ENCODE measurements at places on chromosomes 7 and 10.

GRCh38 chr10:23367896-23368595 lies 23.4 kb upstream of the C10orf67 start:
- no peak for DNase-seq

- no peak for DNase-seq
Observed at GRCh38 chr7:29270594-29271318, 76.2 kb downstream of the CHN2 start.

- DNase-seq, result no peak
Observed at GRCh38 chr10:26486304-26486703, 48.2 kb downstream of the APBB1IP start.

DNA sequence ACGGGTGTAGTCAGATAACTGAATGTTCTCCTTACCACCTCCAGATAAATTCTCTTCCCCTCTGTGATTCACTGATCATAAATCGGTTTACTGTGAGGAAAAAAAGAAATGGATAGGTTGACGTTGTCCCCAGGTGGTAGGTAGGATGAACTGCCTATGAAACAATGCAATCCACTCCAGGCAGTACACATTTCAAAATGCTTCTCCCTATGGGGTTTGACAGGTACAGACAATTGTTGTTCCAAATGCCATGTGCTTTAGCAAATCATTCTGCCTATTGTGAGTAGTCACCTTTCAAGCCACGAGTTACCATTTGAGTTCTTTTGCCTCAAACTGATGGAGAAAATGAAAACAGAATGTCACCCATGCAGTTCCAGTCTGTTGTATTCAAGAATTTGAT lies 21.8 kb downstream of the VIM start:
- no peak for DNase-seq

- no peak for DNase-seq
Observed at GRCh38 chr10:127418536-127419168, 130.5 kb upstream of the NPS start.

DNA sequence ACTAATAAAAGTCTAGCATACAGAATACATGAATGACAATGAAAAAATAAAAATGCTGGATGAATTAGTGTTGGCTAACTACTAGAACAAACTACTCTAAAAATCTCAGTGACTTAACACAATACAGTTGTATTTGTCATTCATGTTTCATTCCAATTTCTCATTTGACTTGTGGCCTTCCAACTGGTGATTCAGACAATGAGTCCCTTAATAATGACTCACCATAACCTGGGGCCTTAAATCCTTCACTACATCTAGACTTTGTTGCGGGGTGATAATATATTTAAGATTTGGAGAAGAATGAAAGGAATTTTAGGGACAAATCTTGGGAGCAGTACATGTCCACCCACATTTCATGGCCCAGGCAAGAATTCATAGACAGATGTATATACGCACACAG lies 90.5 kb upstream of the POM121L12 start:
- DNase-seq, result no peak

GRCh38 chr10:90378524-90379076 lies 479.2 kb downstream of the HTR7 start:
- no peak for DNase-seq

DNA sequence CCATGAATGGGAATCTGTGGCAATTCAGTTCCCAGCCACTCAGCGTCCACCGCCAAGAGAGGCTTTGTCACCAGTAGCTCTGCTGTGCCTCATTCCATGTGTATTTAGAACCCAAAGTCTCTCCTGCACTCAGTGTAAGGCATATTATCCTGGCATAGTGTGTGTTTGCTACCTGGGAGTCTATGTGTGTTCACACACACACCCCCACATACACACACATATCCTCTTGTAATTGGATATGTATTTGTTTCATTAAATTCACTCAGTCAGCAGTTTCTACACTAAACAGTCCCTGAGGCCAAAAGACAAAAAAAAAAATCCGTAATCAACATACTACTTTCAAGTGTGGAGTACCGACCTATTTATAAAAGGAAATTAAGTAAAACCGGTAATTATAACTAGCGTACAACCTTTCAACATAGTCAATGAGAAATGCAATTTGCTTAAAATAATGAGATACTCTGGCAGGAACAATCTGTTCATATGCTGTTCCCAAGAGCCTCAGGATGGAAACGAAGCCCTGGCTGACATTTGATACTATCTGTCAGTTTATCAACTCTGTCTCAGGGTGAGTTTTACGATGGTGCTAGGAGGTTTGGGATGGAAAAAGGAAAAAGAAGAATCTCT lies 425.8 kb upstream of the CELF2 start:
- DNase-seq, result no peak

DNA sequence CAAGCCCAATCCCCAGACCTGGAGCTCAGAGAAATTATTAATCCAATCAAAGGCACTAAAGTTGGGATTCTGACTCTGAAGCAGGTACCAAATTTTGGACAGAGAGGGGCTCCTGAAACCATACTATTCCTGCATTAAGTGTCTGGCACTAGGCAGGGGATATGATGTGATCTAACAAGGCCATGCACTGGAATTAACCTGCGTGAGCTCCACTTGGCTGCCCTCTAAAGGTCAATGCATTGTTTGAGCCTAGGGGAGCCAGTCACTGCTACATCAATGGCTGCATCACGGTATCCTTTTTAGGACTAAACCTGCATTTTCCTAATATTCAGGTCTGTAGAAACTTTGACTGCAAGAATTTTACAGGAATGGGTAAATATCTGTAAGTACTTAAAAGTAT lies 42.1 kb downstream of the ST8SIA6 start:
- DNase-seq, result no peak

- no peak for DNase-seq
Observed at GRCh38 chr10:103990121-103990520, 23.2 kb downstream of the SLK start.

- DNase-seq, result no peak
Observed at GRCh38 chr10:64346389-64346788, 825.2 kb downstream of the REEP3 start.

- DNase-seq, result no peak
Observed at GRCh38 chr7:142176901-142177300, 65.4 kb downstream of the MGAM2 start.

DNA sequence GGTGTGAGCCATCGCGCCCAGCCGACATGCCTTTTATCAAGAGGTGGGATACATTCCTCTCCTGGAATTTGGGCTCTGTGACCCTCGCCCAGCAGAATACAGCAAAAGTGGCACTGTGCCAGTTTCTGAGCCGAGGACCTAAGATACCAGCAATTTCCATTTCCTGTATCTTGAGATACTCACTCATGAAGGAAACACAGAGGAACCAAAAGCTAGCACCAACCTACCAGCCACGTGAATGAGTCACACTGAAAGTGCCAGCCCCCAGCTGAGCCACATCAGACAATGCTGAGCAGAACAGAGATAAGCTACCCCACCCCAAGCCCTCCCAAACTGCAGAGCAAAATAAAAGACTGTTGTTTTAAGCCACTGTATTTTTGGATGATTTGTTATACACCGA lies 56.3 kb downstream of the CACUL1 start:
- DNase-seq, result no peak

GRCh38 chr7:50632561-50633413 lies 67.6 kb upstream of the DDC start:
- DNase-seq, result no peak

DNA sequence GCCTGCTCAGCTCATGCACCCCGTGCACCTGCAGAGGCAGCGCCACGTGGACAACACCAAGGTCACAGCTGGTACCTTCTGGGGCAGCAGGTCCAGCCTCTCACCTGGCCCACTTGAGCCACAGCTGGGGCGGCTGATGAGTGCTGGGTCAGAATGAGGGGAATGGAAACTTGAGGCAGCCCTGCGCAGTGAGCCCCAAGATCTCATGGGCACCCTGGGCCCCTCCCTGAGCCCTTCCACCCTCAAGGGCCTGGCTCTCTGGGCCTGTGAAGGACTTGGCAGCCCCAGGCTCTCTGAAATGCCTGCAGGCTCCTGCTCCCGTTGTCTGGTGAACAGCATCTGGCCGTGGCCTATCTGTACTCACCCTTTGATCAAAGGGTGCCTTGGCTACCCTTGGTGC lies 112.7 kb downstream of the TCERG1L start:
- peak; percentile 57 for DNase-seq

- no peak for DNase-seq
Observed at GRCh38 chr7:28536259-28536658, 123.9 kb downstream of the CREB5 start.

DNA sequence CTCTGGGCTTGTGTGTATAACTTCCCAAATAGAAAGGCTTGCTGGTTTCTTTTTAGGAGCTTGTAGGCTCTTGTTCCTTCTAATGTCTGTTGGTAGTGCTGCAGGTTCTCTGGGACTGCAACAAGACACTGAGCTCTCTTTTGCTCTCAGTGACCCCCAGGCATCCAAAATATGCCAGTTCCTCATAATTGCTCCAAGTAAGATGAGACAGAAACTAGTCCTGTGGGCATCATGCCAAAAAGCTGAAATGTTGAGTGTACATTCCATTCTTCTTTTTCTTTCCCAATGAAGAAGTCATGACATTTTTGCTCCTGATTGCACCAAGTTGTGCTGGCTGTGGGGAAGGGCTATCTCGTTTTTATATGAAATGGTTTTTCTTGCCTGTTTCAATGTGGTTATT lies 7.1 kb upstream of the BTBD16 start:
- no peak for DNase-seq

- no peak for DNase-seq
Observed at GRCh38 chr10:6514844-6515780, 65.0 kb downstream of the PRKCQ start.

- no peak for DNase-seq
Observed at GRCh38 chr10:75866300-75866625, 434.8 kb downstream of the LRMDA start.

DNA sequence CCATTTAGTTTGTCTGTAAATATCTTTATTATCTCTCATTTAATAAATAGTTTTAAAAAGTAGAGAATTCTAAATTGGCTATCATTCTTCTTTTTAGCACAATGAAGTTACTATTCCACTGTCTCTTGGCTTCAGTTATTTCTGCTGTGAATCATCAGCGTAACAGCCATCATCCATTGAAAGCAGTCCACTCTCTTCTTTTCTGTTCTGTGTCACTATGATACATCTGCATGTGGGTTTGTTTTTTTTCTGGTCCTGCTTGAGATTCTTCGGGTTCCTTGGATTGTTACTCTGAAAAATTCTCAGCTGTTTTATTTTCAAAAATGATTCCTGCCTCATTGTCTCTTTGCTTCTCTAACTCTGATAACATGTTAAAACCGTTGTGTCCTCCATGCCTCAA lies 52.5 kb downstream of the CSGALNACT2 start:
- no peak for DNase-seq

DNA sequence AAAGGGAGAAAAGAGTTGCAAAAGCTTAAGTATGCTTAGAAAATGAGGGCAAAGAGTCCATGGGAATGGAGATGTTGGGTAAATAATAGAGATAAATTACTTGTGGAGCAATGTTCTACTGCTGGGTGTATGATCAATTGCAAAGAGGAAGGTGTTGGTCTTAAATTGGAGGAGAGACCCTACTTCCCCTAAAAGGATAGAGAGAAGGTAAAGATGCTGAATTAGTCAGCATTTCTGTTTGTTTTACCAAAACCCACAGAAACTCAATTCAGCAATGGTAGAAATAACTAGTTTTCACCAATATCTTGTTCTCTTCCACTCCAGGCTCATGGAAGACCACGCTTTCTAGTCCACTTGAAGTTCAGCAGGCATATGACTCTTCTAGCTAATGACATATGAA lies 32.1 kb downstream of the ASB4 start:
- DNase-seq, result no peak

- no peak for DNase-seq
Observed at GRCh38 chr7:130270947-130271800, 4.5 kb downstream of the CPA2 start.

GRCh38 chr7:20998309-20998708 lies 211.6 kb upstream of the SP8 start:
- DNase-seq, result no peak

GRCh38 chr7:18384491-18385143 lies 110.9 kb upstream of the HDAC9 start:
- DNase-seq, result no peak

GRCh38 chr10:5285186-5285585 lies 79.6 kb upstream of the UCN3 start:
- no peak for DNase-seq

DNA sequence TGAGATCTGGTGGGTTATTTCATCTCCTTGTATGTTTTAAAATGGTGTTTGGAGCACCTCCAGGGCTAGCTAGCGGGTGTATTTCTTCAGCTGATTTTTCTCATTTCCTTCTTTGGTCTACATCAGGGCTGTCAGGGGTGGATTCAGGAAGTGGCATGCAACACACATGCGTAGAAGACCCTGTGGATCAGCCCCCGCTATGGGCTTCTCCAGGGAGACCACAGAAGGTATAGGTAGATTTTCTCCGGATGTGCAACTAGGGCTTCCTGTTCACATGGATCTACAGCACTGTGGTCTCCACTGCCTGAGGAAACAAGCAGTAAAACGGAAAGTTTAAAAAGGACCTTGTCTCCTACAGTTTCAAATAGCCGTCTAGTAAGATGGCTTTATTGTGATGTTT lies 10.4 kb downstream of the NUB1 start:
- no peak for DNase-seq

DNA sequence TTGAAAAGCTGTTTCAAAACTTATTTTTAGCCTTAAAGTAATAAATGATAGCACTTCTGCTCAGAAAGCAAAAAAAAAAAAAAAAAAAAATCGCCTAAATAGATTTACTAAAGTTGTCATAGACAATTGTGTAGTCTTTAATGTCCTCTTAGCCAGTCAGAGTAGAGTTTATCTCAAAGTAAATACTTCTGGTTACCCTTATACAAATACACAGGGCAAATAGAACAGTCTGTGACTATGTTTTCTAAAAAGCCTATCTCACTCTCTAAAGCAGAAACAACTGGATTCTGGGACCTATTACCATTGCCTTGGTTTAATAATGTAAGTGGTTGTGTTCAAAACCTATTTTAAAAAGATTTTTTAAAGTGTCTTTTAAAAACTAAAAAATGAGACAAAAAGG lies 156.2 kb upstream of the THSD7A start:
- no peak for DNase-seq

DNA sequence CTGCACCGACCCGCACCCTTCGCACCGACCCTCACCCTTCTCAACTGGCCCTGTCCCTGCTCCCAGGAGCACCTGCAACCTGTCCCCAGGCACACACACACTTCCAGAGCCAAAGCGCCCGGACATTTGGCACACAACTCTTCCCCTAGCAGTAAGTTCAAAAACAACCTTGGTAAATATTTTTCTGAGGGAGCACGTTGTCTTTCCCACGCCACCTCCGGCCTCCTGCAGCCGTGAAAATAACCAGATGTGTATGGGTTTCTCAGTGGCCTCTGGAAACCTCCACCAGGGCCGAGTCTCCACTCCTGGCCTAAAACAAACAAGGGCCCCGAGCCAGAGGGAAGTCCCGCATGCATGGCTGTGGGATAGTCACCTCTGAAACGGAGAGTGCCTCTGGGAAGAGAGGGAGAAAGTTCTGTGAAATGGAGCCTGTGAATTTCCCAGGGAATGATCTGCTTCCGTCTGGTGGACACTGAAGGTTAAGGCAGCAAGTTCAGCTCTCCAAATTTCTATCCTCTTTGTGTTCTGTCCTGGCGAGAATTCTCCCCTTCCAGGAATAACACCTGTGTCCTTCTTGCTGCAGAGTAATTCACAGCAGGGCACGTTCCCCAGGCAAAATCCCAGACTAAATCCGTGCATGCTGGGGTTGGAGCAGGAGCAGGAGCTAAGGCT lies 15.8 kb downstream of the PODXL start:
- no peak for DNase-seq

Data from coronary artery (tissue), 2 donors.